ENCODE measurements at places on chromosomes 12 and 14. TPM values are rescaled to one million over a fixed set of nuclear protein-coding genes. Genes with fewer than 3 reads are reported as not detected.

DNA sequence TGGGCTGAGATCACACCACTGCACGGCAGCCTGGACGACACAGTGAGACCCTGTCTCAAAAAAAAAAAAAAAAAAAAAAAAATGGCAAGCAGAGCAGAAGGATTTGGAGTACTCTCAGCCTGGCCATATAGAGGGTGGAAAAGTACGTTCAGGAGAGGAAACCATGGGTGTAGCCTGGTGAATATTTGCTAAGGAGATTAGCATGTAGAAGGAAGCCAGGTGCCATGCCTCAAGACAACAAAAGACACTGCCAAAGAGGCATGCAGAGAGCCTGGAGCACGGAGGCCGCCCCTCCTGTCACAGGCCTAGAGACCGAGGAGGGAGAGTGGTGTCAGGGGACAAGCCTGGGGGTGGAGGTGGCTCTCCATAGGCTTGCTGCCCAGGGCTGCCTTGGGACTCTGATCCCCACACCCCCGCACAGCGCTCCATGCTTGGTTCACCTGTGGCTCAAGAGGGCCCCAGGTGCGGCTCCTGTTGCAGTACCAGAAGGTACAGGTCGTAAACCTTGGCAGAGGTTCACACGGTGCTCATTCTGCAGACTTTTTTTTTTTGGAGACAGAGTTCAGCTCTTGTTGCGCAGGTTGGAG is 27.9 kb upstream of the DEGS2 start:
- no peak for DNase-seq

DNA sequence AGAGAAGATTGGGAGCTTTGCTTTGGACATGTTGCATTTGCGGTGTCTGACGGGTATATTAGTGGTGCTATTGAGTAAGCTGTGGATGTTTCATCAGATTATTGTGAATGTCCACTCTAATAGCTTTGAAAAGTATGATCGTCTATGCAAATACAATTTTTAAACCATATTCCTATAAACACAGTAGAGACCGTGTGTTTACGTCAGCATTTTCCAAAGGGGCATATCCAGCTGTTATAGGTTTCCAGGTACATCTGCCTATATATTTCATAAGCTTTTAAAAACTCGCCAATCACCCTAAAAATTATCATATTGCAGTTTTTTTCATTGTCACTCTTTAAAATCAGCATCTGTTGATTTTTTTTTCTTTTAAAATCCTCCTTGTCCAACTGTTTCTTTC is 91.7 kb downstream of the NKX2-1 start:
- DNase-seq: no peak

- DNase-seq: no peak
Observed at GRCh38 chr12:52347016-52347415, 20.3 kb downstream of the KRT85 start.

- peak; percentile 42 for DNase-seq
Observed at GRCh38 chr14:69879175-69880043, at the start of gene SMOC1. SMOC1 (plus strand) TSS chr14:69879416; CDS start chr14:69879679, 263 bp downstream.

DNA sequence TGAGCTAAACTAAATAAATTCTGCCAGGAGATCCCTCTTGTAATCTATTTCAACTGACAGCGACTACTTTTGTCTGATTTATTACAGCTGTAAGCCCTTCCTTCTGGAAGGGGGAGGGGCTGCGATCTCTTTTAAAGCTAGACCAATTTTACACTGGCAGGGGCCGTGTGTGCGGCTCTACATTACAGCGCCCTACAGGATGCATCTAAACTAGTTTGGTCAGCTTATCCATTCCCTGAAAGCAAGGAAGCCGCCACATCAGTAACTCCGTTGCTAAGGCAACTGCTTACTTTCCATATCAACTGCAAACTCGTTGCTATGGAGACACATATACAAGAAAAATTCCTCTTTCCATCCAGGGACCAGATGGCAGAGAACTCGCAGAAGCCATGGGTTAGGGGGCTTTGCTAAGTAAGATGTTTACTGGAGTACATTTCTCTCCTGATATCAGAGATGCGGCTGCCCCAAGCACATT is 17.4 kb downstream of the FOXN3 start:
- DNase-seq: no peak

DNA sequence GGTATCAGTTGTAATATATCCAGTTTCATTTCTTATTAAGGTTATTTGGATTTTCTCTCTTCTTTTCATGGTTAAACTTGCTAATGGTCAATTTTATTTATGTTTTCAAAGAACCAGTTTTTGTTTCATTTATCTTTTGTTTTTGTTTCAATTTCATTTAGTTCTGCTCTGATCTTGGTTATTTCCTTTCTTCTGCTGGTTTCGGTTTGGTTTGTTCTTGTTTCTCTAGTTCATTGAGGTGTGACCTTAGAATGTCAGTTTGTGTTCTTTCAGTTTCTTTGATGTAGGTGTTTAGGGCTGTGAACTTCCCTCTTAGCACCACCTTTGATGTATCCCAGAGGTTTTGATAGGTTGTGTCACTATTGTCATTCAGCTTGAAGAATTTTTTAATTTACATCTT is 145.6 kb upstream of the SLCO1B1 start:
- no peak for DNase-seq

- DNase-seq: no peak
Observed at GRCh38 chr14:50191499-50191898, 39.9 kb downstream of the SOS2 start.

DNA sequence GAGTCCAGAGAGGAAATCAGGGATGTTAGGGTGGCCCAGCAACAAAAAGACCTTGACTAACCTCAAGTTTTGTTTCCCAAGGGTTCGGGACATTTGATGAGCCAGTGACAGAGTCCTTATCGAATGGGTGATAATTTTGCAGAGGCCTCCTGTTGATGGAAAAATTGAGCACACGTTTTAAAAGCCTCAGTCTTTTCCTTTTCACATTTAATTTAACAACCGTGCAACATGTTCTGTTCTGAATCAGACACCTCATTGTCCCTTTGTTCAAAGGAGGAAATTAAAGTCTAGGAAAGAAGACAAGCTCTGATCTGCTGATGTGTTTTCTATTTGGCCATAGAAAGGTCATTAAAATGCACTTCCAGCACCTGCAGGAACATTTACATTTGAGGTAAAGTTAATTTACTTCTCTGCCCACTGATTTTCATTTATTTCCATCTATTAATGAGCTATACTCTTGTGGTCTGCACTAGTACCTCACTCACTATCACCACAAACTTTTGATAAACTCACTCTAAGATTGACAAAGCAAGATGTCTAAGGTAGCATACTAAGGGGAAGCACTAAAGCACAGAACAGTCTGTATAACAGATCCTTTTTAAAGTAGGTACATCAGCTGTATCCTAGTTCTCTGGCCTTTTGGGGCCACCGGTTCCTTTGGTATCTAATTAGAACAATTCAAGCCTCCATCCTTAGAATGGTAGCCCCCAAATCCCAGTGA is 147.0 kb downstream of the RPAP3 start:
- DNase-seq: no peak

DNA sequence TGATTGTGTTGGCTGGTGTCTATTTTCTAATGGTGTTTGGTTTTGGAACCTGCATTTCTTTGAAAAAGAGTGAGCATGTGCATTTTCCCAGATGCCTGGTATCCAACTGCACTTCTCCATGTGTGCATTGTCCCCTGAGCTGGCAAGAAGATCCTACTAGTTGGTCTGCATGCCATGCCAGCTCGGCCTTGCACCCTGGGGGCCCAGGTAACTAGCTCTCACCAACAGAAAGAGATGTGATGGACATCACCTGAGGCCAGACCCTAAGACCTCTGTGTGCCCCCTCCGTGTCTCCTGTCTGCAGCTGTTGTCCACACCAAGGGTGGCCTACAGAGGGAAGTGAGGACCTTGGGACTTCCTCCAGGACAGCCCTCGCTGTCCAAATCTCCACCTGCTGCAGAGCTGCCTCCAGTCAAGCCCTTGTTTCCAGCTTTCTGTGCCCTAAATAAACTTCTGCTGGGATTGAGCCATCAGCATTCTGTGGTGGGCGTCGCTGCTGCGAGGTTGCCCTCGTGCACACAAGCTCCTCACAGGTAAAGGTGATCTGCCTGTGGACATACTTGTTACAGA is 30.1 kb upstream of the GPR132 start:
- no peak for DNase-seq

DNA sequence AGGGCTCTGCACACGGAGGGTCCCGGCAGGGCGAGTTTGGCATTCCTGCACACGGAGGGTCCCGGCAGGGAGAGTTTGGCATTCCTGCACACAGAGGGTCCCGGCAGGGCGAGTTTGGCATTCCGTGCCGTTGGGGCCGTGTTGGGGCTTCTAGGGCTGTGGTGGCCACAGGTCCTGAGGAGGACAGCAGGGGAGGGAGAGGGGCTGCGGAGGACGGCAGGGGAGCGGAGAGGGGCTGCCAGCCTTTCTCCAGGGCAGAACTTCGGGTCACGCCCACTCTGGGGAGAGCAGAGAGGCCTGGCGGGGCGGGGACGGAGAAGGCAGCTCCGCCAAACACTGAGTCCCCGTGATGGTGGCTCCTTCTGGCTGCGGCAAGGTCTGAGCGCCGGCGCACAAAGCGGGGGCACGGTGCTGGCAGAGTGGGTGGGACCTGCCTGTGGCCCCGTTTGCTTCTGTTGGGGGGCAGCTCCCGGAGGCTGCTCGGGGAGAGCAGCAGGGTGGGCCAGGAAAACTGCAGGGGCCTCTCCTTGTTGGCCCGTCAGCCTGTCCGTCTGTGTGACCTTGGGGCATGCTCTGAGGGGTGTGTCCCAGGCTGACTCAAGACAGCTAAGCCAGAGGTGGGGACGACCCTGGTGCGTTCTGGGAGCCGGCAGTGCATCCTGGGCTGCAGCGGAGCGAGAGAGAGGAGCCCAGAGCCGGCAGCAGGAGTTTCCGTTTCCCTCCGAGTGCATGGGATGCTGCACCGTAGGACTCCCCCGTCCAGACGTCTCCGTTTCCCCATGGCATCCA is 60.2 kb downstream of the LRCOL1 start:
- DNase-seq: no peak

DNA sequence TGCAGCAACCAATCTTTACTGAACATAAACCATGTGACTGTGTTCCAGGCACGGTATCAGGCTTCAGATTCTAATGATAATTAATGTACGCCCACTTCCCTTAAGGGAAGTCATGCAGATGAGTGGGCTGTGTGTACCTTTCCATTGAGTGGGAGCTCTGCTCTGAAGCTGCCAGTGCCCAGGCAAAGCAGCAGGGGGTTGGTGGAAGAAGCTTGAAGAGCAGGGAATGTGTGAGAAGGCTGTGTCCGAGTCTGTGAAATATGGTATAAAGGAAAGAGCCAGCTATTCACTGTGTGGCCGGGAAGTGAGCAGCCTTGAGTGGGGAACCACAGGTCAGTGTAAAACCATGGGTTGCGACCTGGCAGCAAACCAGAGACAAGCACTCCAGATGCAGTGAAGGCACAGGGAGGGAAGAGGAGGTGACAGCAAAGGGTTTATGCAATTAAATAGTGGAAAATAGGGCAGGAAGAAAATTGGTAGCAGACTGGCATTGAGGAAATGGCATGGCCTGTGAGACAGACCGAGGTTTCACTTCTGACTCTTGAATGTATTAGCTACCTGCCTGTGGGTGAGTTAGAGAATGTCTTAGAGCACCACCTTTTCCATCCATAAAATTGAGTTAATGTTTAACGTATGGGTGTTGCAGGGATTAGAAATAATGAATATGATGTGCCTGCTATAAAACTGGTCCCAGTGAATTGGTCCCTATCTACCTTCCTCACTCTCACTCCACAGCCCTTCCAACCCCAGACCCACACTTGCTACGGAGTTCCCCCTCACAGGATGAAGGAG is 116.4 kb downstream of the NTF3 start:
- DNase-seq: no peak

Gene TAS2R19
- total RNA-seq: 0.55 TPM
